ENCODE measurements at places on chromosomes 11 and 22. TPM values are rescaled to one million over a fixed set of nuclear protein-coding genes. Genes with fewer than 3 reads are reported as not detected.

The OR2AG1 gene
- not detected for total RNA-seq

The SLC17A6 gene
- not detected for total RNA-seq

The GGTLC3 gene
- not detected for total RNA-seq

The PRODH gene
- total RNA-seq, result not detected

The MUC5AC gene
- total RNA-seq, result not detected

The SART1 gene
- 23.3 TPM for total RNA-seq

The GSTT2B gene
- 0.97 TPM for total RNA-seq

The APOBEC3G gene
- total RNA-seq, result 10.7 TPM

The SLC6A5 gene
- not detected for total RNA-seq

The SOX6 gene
- 5.0 TPM for total RNA-seq

The PDE2A gene
- total RNA-seq, result 4.4 TPM

The ISX gene
- total RNA-seq, result not detected

The SNX32 gene
- total RNA-seq, result 0.32 TPM

The PTGDR2 gene
- not detected for total RNA-seq

The FADS1 gene
- total RNA-seq, result 57.9 TPM

The OR51B4 gene
- not detected for total RNA-seq

The BCO2 gene
- 1.8 TPM for total RNA-seq

The NFAM1 gene
- total RNA-seq, result not detected

The NCR3LG1 gene
- 8.7 TPM for total RNA-seq

The C11orf87 gene
- not detected for total RNA-seq

The BET1L gene
- 52.7 TPM for total RNA-seq

The MS4A1 gene
- not detected for total RNA-seq

The GGT5 gene
- total RNA-seq, result 173 TPM

The SLC39A13 gene
- total RNA-seq, result 145 TPM

The PNPLA5 gene
- not detected for total RNA-seq

The UPK3A gene
- not detected for total RNA-seq

The CHORDC1 gene
- total RNA-seq, result 22.9 TPM

The PDGFD gene
- 29.6 TPM for total RNA-seq

The TSGA10IP gene
- total RNA-seq, result not detected

The MEI1 gene
- total RNA-seq, result 1.3 TPM

The GRAP2 gene
- not detected for total RNA-seq

The KRTAP5-3 gene
- total RNA-seq, result not detected

The PDGFB gene
- 14.4 TPM for total RNA-seq

The SCGB1A1 gene
- total RNA-seq, result not detected

The TRPC6 gene
- 0.36 TPM for total RNA-seq

The APOL4 gene
- not detected for total RNA-seq

The COX8A gene
- 423 TPM for total RNA-seq

The MRGPRX3 gene
- total RNA-seq, result not detected

The TRMU gene
- 33.7 TPM for total RNA-seq

The MMP8 gene
- not detected for total RNA-seq

The ESAM gene
- total RNA-seq, result 2.2 TPM

The PAMR1 gene
- 206 TPM for total RNA-seq

The OR51A4 gene
- not detected for total RNA-seq

The OR8A1 gene
- total RNA-seq, result not detected

The FAM180B gene
- total RNA-seq, result not detected

The RCOR2 gene
- 3.4 TPM for total RNA-seq

The TCP11L1 gene
- 20.9 TPM for total RNA-seq

The BACE1 gene
- total RNA-seq, result 32.9 TPM

The SHISA8 gene
- not detected for total RNA-seq

The OR6A2 gene
- total RNA-seq, result 0.65 TPM

The DRD4 gene
- not detected for total RNA-seq

The RIMBP3B gene
- not detected for total RNA-seq

The FGF19 gene
- not detected for total RNA-seq
